Cardiac muscle cell (in vitro differentiated cells and primary cell): ENCODE measurements at places on chromosomes 6 and 20.
A peak's percentile ranks its signal among the peaks of the same experiment; 100 is the strongest.

- no peak for DNase-seq
- no peaks in the 10 kb centered on the region for H3K27me3 ChIP-seq
- no peak overlapping the region for H3K4me3 ChIP-seq
- no peaks in the 10 kb centered on the region for H3K4me1 ChIP-seq
- H3K27ac ChIP-seq = no peak overlapping the region
Measured at GRCh38 chr6:130671577-130671976, 155.6 kb upstream of the SMLR1 start.

DNA sequence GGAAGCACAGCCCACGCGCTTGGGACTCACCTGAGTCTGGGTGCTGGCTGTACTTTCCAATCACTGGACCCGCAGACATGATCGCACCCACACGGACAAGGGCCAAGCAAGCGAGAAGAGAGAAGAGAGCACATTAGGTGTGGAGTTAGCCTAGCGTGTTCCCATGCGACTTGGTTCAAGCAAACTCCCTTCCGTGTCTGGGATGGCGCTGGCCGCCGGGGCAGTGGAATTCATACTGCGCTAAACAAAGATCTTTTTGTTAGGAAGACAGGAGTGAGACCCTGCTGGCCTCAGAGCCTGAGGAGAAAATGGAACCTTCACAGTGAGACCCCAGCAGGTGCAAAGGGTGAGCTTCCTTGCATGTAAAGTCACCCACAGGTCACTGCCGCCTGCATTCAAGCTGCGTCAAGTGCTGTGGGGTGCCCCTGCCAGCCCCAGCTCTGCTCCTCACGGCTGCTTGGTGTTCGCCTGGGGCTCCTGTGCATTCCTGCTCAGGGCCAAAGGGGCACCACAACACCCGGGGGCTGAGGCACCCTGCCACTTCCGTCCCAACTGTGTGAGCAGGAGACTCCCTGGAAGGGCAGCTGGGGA, 26.4 kb downstream of the PSMG4 start:
- no peaks in the 10 kb centered on the region for H3K36me3 ChIP-seq
- peaks cover 12% of the 10 kb centered on the region for H3K4me1 ChIP-seq
- H3K27me3 ChIP-seq = no peaks in the 10 kb centered on the region

DNA sequence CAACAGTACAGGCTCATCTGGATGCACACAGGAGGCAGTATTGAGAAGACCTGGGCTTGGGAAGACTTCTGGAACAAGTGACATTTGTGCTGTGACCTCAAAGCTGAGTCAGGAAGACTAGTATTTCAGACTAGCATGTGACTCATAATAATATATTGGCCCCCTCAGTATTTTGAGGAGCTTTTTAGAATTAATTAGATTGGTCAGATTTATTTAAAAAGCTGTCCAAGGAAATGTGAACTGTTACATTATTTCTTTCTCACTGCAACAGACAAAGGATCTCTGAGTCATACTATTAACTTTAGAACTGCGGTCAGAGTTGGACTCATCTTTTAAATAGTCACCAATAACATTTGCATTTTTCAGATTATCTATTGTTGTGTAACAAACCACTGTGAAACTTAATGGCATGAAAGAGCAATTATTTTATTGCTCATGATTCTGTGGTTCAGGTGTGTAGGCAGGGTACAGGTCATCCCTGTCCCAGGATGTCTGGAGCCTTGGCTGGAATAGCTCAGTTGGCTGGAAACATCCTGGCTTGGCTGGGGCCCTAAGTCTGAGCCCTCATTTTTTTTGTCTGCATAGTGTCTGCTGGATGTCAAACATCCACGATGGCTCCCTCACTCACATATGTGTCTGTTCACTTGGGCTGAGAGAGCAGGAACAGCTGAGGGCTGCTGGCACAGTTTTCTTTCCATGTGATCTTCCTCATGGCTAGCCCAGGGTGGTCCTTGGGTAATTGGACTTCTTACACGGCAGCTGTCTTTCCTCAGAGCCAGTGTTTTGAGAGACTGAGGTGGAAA, 46.9 kb downstream of the MAP3K4 start:
- H3K4me1 ChIP-seq = peaks cover 14% of the 10 kb centered on the region
- H3K27ac ChIP-seq = no peak overlapping the region

DNA sequence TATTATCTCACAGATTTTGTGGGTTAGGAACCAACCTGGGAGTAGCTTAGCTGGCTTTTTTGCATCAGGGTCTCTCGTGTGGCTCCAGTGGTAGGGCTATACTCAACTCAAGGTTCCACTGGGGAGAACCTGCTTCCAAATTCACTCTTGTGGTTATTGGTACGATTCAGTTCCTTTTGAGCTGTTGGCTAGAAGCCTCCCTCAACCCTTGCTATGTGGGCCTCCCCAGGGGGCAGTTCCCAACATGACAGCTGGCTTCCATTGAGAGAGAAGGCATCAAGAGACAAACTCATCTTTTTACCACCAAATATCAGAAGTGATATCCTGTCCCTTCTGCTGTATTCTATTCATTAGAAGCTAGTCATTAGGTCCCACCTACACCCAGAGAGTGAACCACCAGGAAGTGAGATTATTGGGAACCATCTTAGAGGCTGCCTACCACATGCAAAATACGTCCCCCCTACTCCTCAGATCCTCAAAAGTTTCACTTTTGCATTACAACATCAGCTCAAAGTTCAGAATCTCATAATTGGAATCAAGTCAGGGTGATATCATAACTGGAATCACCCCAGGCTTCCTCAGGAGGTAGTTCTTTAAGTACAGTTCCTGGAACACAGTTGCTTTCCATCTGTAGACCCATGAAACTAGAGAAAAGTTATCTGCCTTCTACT, 30.9 kb downstream of the MKKS start:
- no peaks in the 10 kb centered on the region for H3K4me1 ChIP-seq
- H3K27ac ChIP-seq = no peak overlapping the region
- no peak overlapping the region for H3K4me3 ChIP-seq
- DNase-seq = no peak
- peaks cover 8% of the 10 kb centered on the region for H3K36me3 ChIP-seq

GRCh38 chr6:26599591-26599990, 2.8 kb downstream of the ABT1 start:
- H3K27me3 ChIP-seq = peaks cover under 1% of the 10 kb centered on the region
- H3K4me1 ChIP-seq = no peaks in the 10 kb centered on the region
- no peak overlapping the region for H3K27ac ChIP-seq

- no peaks in the 10 kb centered on the region for H3K36me3 ChIP-seq
- H3K27me3 ChIP-seq = no peaks in the 10 kb centered on the region
- H3K4me3 ChIP-seq = no peak overlapping the region
- DNase-seq = no peak
- no peak overlapping the region for H3K27ac ChIP-seq
Measured at GRCh38 chr6:56927538-56928453, 27.1 kb upstream of the BEND6 start.

DNA sequence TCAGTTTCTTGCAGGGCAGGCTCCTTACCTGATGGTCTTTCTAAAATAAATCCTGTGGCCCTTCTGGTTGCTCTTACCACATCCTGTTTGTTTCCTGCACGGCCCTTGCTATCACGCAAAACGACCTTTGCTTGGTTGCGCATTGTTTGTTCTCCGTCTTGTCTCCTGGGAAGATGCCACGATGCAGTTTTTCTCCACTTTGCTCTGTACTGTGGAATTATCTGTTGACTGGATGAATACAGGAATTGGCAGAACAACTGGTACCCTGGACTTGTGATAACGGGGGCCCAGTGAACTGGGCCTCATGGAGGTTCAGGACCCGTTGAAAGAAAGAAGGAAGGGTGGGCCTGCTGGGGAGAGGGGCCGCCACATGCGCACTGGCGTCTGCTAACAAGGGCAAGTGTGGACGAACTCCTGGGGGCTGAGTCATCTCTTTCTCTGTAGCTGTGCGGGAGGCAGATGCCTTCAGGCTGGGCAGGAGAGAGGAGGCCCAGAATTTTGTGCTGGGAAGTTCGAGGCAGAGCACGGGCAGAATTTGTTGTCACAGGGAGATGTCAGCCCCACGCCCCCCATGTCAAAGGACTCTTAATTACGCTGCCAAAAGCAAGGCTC, 139.9 kb downstream of the BMP7 start:
- H3K4me1 ChIP-seq = no peaks in the 10 kb centered on the region
- H3K27ac ChIP-seq = no peak overlapping the region
- H3K27me3 ChIP-seq = no peaks in the 10 kb centered on the region
- no peak for DNase-seq
- H3K36me3 ChIP-seq = no peaks in the 10 kb centered on the region

DNA sequence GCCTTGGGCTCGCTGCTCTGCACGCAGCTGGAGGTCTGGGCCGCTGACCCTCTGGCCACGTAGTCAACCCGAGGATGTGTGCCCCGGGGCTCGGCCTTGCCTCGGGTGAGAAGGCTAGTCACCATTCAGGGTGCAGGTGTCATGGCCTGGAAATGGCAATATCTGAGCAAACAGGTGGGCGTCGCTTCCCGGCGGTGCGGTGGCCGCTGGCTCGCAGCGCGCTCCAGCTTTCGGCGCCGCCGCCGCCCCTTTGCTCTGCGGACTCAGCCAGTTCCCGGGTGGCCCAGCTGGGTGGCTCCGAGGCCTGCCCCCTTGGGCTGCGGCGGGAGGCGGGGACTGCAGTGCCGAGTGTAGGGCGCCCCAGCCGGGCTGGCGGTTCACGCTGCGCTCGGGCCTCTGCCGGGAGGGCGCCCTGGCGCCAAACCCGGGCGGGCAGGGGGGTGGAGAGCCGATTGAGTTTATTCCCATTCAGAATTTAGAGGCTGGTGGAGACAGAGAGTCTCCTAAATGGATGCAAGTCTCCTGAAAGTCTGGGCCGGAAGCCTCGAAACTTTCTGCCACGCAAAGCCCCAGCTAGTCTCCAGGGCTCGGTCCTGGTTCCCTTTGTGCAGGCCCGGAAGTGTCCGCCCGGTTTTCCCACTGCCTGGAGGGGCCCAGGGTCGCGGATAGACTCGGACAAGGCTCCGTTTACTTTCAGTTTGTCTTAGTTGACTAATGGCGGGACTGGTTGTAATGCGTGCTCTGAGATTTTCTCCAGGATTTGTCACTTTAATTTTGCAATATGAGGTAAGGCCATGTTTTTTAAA, 11.3 kb upstream of the TFAP2A start:
- H3K36me3 ChIP-seq = no peaks in the 10 kb centered on the region
- H3K27ac ChIP-seq = no peak overlapping the region
- DNase-seq = peak; percentile 52
- H3K4me3 ChIP-seq = peak overlapping the region; percentile 37

- no peaks in the 10 kb centered on the region for H3K27me3 ChIP-seq
- no peak for DNase-seq
- H3K27ac ChIP-seq = no peak overlapping the region
- no peaks in the 10 kb centered on the region for H3K36me3 ChIP-seq
- no peak overlapping the region for H3K4me3 ChIP-seq
Measured at GRCh38 chr6:33827546-33828451, 24.0 kb upstream of the MLN start.

- no peak for DNase-seq
- no peaks in the 10 kb centered on the region for H3K36me3 ChIP-seq
- H3K27me3 ChIP-seq = no peaks in the 10 kb centered on the region
- no peak overlapping the region for H3K27ac ChIP-seq
- peaks cover 14% of the 10 kb centered on the region for H3K4me1 ChIP-seq
Measured at GRCh38 chr20:35831029-35831428, 59.2 kb downstream of the PHF20 start.

- H3K4me3 ChIP-seq = no peak overlapping the region
- H3K27me3 ChIP-seq = no peaks in the 10 kb centered on the region
- no peaks in the 10 kb centered on the region for H3K36me3 ChIP-seq
- H3K27ac ChIP-seq = no peak overlapping the region
Measured at GRCh38 chr6:133954657-133955576, 1.9 kb downstream of the TBPL1 start.

DNA sequence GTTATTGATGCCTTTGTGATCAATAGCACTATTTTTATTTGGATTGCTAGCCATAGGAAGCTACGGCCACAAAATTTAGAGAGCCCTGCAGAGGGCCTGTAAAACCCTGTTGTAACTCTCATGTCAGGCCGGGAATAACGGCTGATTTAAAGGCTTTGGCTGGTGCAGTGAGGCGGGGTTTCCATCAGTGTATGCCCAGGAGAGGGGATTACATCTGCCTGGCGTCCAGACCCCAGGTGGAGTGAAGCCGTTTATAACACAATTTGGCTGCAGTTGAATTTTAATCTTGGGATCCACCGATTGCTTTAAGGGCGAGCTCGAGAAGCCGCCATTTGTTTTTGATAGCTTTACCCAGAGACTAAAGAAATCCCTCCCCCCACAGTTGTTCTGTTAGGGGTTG, 29.1 kb upstream of the APCDD1L start:
- no peaks in the 10 kb centered on the region for H3K36me3 ChIP-seq
- no peak for DNase-seq
- H3K27me3 ChIP-seq = no peaks in the 10 kb centered on the region
- H3K4me3 ChIP-seq = no peak overlapping the region

DNA sequence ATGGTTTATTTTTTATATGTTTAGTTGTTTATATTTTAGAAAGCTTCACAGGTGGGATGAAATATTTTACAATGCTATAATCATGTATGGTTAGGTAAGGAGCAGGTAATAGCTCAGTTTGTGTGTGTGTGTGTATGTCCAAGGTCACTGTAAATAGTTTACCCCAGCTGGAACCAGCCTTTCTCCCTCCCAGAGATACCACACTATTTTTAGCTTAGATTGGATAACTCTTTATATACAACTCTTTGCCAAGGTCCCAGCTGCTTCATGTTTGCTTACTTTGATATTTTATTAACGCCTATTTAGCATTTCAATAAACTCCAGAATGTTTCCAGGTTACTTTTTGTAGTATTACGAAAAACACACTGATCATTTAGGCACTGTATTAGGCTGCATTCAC, 1.8 kb upstream of the PEX7 start:
- no peaks in the 10 kb centered on the region for H3K36me3 ChIP-seq
- H3K27me3 ChIP-seq = peaks cover 3% of the 10 kb centered on the region
- DNase-seq = no peak

DNA sequence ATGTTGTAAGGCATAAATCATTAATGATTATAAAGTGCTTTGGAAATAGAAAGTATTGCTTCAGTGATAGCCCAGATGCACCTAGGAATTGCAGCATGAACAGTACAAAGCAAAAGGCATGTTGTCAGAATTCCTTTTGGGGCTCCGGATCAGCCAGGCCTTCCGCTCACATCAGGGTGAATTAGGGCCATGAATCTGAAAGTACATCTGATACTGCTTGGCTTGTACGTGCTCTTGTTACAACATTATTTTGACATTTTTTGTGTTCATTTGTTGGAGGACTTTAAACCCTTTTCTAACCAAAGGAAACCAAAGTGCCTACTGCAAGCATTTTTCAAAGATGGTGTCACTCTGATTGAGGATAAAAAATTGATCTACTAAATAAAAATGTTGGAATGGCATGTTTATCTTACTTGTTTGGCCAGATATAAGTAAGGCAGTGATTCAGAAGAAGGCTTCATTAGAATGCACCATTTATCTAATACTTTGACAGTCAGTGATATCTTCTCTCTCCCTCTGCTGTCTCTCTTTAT, 1005.6 kb upstream of the FLRT3 start:
- H3K27me3 ChIP-seq = no peaks in the 10 kb centered on the region
- no peak for DNase-seq
- no peaks in the 10 kb centered on the region for H3K4me1 ChIP-seq
- no peak overlapping the region for H3K27ac ChIP-seq
- no peaks in the 10 kb centered on the region for H3K36me3 ChIP-seq
